CD4-positive, alpha-beta T cell treated with Interleukin-15 for 1 hour (primary cell): ENCODE measurements at places on chromosomes 6 and 20.

- no peak for DNase-seq
Observed at GRCh38 chr20:33333616-33334015, 50.6 kb downstream of the BPIFB1 start.

GRCh38 chr20:44442298-44443070, 33.2 kb upstream of the TTPAL start:
- DNase-seq, result no peak

- DNase-seq, result no peak
Observed at GRCh38 chr20:3586093-3586492, 77.1 kb downstream of the GFRA4 start.

DNA sequence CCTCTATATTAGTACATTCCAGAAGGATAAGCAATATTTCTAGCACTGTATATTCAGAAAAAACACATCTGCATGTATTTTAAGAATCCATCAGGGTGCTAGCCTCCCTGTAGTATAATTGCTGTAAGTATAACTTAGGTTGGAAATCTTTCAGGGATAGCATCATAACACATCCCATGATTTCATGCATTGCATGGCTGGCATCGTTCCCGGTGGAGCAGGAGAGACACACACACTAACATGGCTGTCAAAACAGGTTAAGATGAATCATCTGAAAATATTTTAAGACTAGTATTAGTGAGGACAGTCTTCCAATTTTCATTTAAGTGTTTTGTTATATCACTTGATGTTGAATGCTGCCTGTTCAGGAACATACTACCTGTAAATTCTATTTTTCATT, 32.1 kb upstream of the CENPW start:
- DNase-seq, result no peak

DNA sequence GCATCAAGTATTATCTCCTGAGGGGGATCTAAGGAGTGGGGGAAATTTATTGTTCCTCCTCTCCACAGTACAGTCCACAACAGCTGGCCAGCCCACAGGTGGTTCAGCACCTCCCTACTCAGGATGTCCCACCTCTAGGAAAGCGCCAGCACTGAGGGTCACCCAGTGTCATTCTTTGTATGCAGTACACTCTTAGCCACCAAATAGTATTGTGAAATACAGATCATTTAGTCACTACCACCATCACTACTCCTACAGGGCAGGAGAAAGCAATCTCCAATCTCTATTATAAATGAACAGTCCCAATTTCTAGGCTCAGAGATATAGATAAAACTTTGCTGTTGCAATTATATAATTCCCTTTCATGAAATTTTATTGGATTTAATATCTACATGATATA, 6.3 kb upstream of the ZNF76 start:
- no peak for DNase-seq
